ENCODE measurements at places on chromosomes 1 and 21.

DNA sequence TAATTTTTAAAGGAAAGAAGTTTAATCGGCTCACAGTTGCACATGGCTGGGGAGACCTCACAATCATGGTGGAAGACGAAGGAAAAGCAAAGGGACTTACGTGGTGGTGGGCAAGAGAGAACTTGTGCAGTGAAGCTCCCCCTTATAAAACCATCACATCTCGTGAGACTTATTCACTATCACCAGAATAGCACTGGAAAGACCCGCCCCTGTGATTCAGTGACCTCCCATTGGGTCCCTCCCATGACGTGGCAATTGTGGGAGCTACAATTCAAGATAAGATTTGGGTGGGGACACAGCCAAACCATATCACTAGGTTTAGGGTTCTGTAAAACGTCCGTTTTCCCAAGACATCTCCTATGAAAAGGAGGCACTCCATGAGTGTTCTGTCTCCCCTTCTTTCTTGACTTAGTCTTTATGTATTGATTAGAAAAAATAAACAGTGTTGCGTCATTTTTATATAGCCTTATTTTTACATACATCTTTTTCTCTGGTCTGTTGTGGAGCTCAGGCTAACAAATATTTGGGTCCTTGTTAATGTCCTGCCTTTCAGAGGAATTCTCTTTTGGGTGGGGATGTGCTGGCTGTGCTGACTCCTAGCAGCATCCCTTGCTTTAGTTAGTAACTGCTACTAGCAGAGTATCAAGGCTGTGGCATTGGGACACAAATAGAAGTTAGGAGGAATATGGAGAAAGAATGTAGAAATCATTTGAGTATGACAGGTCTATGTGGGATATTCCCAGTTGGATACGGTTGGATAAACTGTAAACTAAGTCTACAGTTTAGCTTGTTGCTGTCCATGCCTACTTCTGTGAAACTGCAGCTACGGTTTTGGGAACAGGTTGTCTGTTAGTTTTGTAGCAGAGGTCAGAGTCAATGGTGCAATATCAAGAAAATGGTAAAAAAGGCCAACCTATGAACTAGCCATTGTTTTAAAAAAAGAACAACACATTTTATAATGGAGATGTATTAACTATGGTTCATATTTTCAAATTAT is 23.5 kb downstream of the BACH1 start:
- DNase-seq, result no peak

DNA sequence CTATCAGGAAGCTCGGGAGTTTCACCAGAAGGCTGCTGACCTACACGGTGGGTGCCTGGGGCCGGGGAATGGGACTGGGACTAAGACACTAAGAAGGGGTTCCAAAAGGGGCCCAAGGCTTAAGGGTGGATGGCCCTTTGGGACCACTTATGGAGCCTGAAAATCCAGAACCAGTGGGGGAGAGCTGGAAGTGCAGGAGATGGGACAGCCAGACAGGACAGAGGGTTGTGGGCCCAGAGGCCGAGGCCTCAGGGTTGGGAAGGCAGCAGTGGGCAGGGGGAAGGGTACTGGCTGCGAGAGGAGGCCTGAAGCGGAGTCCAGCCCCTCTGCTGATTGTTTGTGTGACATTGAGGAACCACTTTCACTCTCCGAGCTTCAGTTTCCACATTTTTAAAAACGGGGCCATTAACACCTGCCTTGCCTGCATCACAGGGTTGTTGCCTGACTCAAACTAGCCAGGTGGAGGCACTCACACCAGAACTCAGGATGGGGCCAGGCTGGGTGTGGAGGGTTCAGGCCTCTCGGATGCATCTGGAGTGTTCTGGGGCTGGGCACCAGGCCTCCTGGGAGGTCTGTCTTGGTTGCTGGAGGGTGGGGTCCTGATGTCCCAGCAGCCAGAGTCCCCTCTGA is 3.0 kb downstream of the TTC24 start:
- peak; percentile 27 for DNase-seq

DNA sequence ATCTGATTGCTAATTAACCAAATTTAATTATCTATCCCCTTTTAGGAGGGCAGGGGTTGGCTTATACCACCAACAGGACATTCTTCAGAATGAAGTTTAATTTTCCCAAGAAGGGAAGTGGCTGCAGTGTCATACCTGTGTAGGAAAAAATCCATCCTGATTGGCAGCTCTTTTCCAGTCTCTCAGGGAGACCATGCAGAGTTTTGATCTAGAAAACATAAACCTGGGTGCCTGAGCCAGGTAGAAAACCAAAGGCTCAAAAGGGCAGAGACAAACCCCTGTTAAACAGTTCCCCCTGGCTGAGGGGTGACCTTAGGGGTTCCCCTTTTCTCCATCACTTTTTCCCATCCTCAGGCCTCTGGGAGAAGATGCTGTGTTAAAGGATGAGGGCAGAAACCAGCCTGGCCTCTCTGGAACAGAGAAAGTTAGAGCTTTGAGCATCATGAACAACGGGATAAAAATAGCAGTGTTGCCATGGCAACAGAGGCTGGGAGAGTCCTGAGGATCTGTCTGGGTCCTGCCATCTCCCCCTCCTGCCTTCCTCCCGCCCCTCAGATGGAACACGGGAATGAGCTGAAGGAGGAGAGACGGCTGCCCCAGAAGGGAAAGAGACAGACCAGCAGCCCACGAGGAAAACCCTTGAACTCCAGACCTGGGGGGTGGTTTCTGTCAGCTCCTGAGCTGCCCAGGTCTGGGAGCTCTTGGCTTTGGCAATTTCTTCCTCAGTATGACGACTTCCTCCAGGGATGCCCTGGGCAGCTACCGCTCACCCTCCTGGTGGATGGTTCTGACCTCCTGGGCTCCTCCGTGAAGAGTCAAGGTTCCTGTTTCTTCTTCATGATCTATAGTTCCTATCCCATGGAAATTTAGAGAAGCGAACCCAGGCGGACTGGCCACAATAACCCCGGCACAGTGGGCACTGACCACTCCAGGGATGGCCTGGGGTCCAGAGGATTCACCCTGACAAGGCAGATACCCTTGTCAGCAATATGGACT is 14.0 kb upstream of the LEMD1 start:
- no peak for DNase-seq

- no peak for DNase-seq
These were observed 89.7 kb downstream of the ATP5PO start for GRCh38 chr21:33825915-33826314.

DNA sequence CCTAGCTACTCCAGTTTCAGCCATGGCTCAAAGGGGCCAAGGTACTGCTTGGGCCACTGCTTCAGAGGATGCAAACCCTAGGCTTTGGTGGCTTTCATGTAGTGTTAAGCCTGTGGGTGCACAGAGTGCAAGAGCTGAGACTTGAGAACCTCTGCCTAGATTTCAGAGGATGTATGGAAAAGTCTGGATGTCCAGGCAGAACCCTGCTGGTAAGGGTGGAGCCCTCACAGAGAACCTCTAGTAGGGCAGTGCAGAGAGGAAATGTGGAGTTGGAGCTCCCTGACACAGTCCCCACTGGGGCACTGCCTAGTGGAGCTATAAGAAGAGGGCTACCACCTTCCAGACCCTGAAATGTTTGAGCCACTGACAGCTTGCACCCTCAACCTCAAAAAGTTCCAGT is 16.2 kb downstream of the RIIAD1 start:
- DNase-seq, result no peak

- DNase-seq, result peak; percentile 85
These were observed at the start of gene PTPRU for GRCh38 chr1:29235955-29236711. Gene PTPRU (plus strand): TSS chr1:29236522. CDS start chr1:29236645, 123 bp downstream.

Data from CD4-positive, alpha-beta T cell treated with Interleukin-17A for 4 hours (primary cell).